ENCODE measurements at places on chromosomes 1 and 21. TPM values are rescaled to one million over a fixed set of nuclear protein-coding genes. Genes with fewer than 3 reads are reported as not detected.

- DNase-seq = no peak
These were observed 41.6 kb upstream of the TMEM52 start for GRCh38 chr1:1960480-1961196.

- DNase-seq = no peak
These were observed 1.6 kb downstream of the CLEC20A start for GRCh38 chr1:178495158-178495557.

- no peak for DNase-seq
These were observed 4.3 kb downstream of the GPR37L1 start for GRCh38 chr1:202127061-202127460.

DNA sequence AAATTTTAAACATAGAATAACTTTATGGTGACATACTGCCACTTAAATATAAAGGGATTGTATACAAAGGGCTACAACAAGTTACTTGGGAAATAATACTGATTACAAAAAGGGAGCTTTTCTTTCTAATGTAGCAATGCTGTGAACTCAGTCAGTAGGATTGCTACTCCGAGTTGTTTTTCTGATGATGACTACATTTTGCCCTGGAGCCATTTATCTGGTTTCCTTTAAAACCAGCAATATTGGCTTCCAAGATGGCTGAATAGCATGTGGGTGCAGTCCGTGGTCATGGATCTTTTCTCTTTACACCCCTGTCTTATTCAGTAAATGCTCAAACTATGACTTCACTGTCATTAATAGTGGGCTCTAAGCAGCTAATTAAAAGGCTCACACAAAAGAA, 92.6 kb upstream of the NEK7 start:
- DNase-seq = no peak

DNA sequence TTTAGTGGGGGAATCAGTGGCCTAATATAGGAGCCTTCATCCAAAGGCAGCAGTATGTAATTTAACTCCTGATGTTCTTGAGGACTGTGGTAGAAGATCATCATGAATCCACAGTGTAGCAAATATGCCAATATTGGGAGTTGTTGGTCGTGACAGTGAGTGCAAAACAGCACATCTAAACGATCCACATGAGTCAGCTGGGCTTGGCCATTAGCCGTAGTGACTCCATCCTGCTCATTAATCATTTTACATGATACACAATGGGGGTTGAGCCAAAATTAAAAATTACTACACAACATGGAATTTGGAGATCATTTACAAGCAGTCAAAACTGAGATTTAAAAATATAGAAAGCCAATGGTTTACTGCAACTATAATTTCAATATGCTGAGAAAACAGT, 653.9 kb upstream of the CAMK1G start:
- DNase-seq = peak; percentile 46

DNA sequence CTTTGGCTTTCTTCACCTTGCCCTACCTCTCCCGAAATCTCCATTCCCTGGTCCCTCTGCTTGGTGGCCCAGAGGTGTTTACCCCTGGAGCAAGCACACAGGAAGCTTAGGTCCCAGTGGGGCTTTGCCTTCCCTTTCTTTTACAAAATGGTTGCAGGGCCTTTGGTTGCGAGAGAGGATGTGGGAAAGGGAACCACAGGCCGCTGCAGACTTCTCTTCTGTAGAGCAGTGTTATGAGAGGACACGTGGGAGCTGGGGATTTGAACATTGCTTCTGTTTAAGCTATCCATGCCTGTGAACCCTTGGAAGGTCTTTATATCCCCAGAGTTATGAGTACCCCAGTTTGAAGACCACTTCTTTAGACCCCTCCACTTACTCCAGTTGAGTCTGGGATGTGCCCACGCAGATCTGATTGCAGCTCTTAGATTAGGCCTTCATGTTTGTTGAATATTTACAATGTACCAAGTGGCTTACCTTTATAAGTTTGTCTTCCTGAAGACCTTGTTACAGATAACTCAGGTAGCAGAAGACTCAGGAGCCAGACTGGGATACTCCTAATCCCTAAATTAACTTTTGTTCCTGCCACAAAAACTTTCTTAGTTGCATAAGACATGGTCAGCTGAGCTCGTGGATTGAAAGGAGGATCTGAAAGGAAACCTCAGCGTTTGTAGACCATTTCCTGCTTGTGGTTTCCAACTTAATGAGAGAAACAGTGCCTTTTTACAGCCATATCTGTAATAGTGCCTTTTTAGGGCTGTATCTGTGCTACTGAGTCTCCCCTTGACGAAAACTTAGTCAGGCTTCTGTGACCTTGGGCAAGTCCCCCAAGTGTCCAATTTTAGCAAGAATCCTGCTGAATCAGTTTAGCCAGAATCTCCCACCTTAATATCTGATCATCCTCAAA, 21.9 kb upstream of the IVNS1ABP start:
- DNase-seq = no peak

DNA sequence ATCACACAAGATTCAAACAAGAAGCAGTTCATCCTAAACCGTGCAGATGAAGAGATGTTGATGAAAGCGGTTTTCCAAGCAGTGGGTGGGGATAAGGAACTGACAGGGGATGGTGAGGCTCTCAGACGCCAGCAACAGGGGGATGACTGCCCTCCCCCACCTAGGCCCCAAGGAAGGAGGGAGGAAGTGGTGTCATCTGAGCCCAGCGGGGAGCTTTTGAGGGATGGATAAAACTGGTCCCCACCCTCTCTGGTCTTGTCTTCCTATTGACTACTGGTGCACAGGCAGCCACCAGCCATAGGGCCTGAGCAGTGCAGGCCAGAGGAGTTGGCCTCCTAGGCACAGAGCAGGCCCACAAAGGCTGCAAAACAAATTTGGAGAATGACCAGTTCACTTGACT, 175.5 kb downstream of the HUNK start:
- DNase-seq = no peak

DNA sequence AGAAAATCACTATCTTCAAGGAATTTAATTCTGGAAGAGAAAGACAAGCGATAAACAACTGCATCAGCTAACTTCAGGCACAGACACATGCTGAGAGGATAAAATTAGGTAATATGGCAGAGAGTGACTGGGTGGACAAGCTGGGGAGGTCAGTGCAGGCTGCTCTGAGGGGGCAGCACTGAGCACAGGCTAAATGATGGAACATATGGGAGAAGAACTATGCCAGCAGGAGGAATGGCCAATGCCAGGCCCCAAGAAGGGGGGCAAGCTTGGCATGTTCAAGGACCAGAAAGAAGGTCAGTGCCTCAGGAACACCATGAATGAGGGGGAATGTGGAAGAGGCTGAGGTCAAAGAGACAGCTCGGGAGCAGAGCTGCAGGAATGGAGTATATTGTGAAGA, 190.7 kb upstream of the MAP1LC3C start:
- no peak for DNase-seq

DNA sequence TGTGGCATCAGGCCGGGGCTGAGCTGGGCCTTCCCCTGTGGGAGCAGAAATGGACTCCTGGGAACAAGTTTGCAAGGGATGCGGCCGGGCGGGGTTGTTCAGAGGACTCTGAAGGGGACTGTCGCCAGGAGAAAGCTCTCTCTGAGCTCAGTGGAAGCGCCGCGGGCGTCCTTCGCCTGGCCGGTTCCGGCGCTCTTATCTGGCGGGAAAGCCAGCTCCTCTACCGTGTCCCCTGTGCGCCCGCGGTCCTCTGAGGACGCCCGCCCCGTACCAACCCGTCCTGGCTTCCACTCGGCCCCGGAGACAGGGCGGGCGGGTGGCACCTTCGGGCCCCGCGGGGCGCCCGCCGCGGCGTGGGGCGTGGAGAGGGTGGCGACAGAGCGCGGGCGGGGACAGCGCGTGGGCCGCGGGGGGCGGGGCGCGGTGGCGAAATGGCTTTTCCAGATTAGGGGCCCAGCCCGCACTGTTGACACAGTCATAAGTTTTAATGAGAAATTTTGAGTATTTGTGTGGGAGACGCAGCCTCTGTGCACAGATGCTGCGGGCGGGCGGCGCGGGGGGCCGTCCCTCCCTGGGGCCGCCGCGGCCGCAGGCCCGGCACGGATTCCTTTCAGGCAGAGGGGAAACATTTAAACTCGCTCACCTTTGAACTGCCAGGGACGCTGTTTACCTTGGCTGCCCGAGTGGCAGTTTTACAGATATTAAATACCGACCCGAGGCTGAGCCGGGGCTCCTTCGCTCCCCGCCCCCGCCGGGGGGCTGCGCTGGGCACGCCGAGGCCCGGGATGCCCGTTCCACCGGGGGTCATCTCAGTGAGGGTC, 70.2 kb downstream of the FOXD2 start:
- DNase-seq = no peak

DNA sequence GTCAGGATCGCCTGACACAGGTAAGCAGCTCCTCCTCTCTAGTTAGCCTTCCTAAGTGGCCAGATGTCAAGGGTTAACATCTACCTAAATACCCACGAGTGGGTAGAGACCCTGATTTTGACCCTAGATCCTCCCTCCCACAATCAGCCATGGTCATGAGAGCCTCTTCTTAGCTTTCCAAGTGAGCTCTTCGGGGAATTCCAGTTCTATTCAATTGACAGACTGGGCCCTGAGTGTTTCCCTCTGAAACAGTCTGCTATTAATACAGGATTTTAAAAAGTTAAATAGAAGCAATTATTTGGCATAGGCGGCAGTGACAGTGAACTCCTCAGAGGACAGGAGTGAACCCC, 28.1 kb downstream of the C2CD2 start:
- no peak for DNase-seq

DNA sequence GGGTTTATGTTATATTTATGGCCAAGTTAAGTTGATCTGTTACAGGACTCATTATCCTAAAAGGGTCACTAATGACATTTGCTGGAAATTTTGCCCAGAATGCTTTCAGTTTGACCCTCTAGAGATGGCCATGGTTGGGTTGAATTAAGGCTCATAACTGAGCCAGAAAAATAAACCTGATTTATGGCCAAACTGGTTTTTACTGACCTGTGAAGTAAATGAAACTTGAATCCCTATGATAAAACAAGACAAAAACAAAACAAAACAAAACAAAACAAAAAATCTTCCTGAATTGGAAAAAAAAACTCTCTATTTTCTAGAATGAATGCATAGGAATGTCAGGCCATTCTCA, 72.5 kb upstream of the CLDN14 start:
- DNase-seq = no peak

DNA sequence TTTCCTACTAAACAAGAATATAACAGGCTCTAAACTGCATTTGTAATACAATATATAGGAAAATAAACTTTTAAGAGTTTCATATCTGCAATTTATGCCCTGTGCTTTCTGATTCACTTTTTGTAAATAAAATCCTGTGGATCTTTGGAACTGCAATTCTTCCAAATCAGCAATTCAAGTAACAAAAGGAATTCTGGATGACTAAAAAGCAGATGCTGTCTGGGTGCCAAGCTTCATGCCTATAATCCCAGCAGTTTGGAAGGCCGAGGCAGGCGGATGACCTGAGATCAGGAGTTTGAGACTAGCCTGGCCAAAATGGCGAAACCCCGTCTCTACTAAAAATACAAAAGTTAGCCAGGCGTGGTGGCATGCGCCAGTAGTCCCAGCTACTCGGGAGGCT, 6.3 kb downstream of the NME7 start:
- DNase-seq = peak; percentile 13

DNA sequence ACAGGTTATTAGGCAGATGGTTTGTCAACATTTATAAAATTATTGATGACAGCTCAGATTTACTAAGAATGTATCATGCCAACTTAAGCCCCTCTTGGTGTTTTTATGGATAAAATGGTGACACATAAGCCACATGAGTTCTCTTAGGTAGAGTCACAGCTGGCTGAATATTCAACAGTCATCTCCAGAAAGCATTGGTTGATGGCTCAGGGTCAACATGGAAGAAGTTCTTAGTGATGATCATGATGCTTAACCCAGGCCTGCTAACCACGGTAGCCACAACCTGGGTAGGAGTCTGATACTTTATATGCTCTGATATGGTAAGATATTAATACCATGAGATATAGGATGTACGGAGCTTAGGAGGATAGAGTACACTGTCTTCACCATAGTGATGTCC, 46.4 kb upstream of the SIPA1L2 start:
- no peak for DNase-seq

GRCh38 chr1:179023946-179024650, 1.6 kb upstream of the FAM20B start:
- no peak for DNase-seq

DNA sequence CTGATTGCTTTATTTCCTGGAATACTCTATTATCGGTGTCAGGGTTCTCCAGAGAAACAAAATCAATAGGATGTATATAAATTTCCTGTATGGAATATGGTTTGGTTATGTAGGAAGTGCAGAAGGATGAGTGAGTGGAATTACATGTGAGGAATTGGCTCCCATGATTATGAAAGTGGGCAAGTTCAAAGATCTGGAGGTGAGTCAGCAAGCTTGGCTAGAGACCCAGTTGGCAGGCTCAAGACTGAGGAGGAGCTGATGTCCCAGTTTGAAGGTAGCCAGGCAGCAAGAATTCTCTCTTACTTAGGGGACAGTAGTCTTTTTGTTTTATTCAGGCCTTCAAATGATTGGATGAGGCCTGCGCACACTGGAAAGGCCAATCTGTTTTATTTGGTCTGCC, 57.5 kb downstream of the MAP3K7CL start:
- peak; percentile 74 for DNase-seq

- peak; percentile 92 for DNase-seq
These were observed 13.5 kb upstream of the TNFRSF1B start for GRCh38 chr1:12153181-12153785.

GRCh38 chr1:9345922-9346321, 53.2 kb downstream of the SPSB1 start:
- DNase-seq = no peak

- no peak for DNase-seq
These were observed 50.1 kb downstream of the ZNF281 start for GRCh38 chr1:200359610-200360163.

GRCh38 chr1:212294983-212295382, 9.8 kb downstream of the PPP2R5A start:
- no peak for DNase-seq

GRCh38 chr1:11792106-11792505, 13.7 kb downstream of the MTHFR start:
- DNase-seq = no peak

GRCh38 chr1:3659093-3659492, 6.8 kb downstream of the TP73 start:
- no peak for DNase-seq

GRCh38 chr1:161139766-161140165, 7.3 kb upstream of the DEDD start:
- peak; percentile 47 for DNase-seq

GRCh38 chr1:115697619-115698018, 55.8 kb downstream of the VANGL1 start:
- no peak for DNase-seq

GRCh38 chr1:67759066-67759465, 74.1 kb downstream of the GADD45A start:
- no peak for DNase-seq

Gene RGS13
- not detected for total RNA-seq

Gene LCE3D
- 0.32 TPM for total RNA-seq

Gene KRTAP10-6
- total RNA-seq = not detected

Gene TCHHL1
- total RNA-seq = not detected

Gene OR2G3
- not detected for total RNA-seq

Gene SYNC
- total RNA-seq = 55.2 TPM

Gene NCMAP
- not detected for total RNA-seq

Gene SHE
- total RNA-seq = not detected

Gene PGLYRP4
- not detected for total RNA-seq

Gene CD5L
- total RNA-seq = not detected

Gene UAP1
- 122 TPM for total RNA-seq

Gene ADAM30
- total RNA-seq = not detected

Gene FHL3
- 39.0 TPM for total RNA-seq

Gene PTGER3
- total RNA-seq = not detected

Gene APCS
- total RNA-seq = not detected

Gene NHLH1
- 0.13 TPM for total RNA-seq

Gene SLC6A17
- total RNA-seq = 0.23 TPM
